ENCODE measurements at places on chromosomes 6 and 20.
A peak's percentile ranks its signal among the peaks of the same experiment; 100 is the strongest.

DNA sequence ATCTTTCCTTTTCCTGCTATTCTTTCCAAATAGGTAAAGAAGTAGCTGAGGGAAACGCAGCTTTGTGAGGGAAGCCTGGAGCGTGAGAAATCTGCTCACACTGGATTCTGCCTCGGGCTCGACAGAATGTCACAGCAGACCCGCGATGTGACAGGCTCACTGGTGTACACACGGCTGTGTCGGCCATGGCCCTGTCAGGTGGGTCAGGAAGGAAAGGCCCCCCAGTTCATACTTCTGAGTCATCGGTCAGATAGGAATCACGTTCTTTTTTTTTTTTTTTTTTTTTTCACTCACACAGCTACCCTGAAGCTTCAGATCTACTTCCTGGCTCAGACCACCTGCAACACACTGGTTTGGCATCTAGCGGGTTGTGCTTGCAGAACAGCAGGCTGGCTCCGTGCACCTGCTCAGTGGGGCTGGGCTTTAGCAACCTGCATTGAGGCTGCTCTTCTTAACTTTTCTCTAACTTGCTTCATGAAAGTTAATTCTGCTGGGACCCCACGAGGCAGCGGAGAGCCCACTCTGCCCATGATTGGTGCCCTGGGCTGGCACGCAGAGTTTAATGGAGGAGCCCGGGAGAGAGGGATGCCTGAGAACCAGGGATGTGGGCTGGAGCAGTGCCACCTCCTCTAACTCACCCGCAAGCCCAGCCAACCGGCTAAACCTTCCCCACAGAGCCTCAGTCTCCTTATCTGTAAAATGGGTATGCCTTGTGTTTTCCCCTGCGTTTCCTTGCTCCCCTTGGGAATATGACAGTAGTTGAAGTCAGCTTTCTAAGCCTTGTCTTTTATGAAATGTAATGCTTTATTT is 61.5 kb upstream of the FNDC1 start:
- DNase-seq, result peak; percentile 93

DNA sequence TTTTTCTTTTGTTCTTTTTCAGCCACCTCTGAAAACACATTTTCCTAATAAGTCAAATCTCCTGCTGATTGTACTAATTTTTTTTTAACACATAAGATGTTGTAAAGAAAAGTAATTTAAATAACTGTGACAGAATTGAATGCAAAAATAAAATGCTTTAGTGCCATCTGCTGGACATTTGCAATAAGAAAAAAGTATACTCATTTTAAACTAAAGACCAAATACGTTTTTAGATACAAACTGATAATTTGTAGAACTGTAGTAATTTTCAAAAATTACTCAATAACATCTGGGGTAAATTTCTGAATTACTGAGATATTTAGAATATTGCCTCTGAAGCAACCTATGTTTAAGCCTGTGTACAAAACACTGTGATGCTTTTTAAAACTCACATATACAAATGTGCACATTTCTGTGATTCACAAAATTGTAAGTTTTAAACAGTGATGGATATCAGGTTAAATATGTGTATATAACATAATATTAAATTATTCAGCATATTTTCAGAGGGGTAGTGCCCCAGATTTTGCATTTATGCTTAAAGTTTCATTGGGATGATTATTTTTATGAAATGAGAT is 198.7 kb downstream of the RIMS1 start:
- no peak for DNase-seq

GRCh38 chr6:129069006-129069405 is 186.1 kb downstream of the LAMA2 start:
- DNase-seq, result no peak

GRCh38 chr6:75611702-75612375 is 10.2 kb downstream of the SENP6 start:
- DNase-seq, result no peak

- DNase-seq, result no peak
Measured at GRCh38 chr6:38349795-38350194, 289.9 kb downstream of the BTBD9 start.

- no peak for DNase-seq
Measured at GRCh38 chr6:169048185-169048864, 205.3 kb downstream of the THBS2 start.

DNA sequence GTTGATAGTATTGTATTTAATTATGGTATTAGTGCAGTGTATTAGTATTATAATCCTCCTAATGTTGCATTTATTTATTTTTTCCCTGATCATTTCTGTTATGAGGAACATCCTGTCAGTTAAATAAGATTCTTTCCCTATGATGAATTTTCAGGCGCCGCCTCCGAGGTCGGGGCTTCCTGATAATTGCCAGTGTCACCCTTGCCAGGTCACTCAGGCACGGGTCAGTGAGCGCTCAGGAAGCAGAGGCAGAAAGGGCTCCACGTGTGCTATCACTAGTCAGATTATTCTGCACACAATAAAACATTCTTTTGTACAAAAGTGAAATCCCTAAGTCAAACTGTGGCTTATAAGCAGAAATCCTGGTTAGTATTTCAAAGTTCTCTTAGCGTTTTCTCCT is 64.8 kb downstream of the TSHZ2 start:
- DNase-seq, result no peak

DNA sequence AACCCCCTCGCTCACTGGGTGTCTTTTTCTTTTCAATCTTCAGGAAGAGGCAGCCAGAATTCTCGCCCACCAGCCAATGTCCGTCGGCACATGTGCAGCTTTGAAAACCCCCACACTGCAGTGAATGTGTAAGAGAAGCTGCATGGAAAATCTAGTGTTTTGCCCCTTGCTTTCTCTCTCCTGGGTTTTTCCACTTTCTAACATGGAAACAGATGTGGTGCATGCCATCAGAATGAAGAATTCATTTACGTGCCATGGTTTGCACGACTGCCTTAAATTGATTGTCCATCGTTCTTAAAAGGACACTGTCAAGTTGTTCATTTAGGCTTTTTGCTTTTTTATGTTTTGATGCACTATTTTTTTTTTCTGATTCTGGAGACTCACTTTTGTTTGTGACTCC is 117.1 kb upstream of the RAB32 start:
- no peak for DNase-seq

DNA sequence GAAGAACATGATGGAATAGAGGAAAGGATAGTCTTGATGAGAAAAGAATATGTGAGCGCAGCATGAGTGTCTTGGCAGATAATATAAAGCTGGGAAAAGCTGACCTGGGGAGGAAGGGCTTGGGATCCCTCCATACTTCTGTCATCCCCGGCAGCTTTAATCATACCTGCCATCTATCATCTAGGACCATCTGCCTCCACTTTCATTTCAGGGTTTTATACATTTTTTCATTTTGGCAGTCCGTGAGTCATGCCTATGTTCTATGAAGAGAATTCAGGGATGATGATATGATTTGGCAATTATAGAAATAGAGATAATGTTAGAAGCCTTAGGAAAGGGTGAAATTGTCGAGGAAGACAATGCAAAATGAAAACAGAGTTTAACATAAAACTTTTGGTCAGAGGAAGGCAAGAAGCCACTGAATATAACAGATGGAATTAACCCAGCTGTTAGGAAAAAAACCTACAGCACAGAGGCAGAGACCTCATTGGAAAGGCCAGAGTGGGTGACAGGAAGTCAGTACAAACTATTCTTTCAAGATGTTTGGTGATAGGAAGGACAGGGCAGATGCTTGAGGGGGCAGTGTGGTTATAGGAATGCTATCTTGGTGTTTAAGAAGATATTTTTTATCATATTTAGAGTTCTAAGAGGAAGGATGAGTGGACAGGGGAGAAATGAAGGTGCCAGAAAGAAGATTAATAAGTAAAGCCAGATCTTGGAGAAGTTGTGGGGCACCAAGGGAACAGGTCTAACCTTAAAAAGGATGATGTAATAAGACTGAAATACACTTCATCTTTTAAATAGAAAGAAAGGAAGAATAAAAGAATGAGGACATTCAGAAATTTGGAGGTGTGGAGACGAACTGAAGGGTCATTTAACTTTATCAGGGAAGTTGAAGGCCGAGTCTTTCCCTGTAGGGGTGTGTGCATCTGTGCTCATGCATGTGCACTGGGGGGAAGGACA is 37.8 kb downstream of the MARCKS start:
- no peak for DNase-seq

DNA sequence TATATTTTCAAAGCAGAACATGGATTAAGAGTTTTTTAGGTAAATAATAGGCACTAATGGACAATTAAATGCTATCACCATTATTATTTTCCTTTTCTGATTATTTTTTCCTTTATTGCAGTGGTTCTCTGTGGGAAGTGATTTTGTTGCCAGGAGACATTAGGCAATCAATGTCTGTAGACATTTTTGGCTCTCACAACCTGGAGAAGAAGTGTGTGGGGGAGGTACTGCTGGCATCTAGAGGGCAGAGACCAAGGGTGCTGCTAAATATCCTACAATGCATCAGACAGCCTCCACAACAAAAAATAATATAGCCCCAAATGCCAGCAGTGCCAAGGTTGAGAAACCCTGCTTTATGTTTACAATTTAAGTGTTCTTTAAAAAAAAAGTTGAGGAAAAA is 8.3 kb downstream of the IFNGR1 start:
- DNase-seq, result no peak

DNA sequence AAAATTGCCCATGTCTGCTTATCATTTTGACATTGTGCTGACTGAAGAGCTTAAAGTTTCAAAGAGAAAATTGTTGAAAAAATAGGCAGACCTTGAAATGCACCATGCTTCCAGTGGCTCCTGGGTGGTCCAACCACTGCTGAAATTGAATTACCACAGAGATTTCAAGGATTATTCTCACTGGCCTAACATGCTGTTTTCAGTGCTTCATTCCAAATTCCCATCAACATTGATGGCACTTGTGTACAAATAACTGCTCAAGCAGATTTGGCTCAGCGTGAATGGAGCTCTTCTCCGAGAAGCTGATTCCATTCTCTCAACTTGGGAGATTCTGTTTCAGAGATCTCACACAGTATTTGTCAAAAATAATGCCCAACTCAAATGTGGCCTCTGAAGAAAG is 75.5 kb downstream of the LAMA4 start:
- DNase-seq, result no peak

- no peak for DNase-seq
Measured at GRCh38 chr6:70652216-70652615, 15.5 kb upstream of the SMAP1 start.

DNA sequence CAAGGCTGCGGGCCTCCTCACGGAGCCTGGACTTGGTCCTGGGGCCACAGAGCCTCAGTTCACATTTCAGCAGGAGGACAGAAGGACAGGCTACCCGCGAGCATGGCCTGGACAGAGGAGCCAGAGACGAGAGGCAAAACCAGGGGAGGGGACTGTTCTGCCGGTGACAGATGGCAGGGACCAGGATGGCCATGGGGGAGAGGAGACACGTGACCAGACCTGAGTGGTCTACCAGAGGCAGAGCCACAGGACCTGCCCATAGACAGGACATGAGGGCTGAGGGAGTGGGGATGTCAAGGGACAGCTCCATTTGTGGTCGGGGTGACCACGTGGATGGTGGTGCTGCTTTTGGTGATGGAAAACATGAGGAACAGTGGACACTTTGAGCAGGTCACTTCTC is 207.9 kb downstream of the NFATC2 start:
- peak; percentile 41 for DNase-seq

DNA sequence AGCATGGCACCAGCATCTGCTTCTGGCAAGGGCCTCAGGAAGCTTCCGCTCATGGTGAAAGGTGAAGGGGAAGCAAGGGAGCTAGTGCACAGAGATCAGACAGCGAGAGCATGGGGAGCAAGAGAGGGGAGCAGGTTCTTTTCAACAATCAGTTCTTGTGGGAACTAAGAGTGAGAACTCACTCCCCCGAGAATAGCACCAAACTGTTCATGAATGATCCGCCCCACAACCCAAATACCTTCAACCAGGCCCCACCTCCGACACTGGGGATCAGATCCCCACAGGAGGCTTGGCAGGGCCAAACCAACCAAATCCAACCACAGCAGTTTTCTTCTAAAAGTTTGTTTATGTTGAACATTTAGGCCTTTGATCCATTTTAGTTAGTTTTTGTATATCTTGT is 69.7 kb upstream of the BHLHE23 start:
- DNase-seq, result peak; percentile 27

GRCh38 chr6:82915666-82916065 is 150.0 kb downstream of the UBE3D start:
- DNase-seq, result no peak

DNA sequence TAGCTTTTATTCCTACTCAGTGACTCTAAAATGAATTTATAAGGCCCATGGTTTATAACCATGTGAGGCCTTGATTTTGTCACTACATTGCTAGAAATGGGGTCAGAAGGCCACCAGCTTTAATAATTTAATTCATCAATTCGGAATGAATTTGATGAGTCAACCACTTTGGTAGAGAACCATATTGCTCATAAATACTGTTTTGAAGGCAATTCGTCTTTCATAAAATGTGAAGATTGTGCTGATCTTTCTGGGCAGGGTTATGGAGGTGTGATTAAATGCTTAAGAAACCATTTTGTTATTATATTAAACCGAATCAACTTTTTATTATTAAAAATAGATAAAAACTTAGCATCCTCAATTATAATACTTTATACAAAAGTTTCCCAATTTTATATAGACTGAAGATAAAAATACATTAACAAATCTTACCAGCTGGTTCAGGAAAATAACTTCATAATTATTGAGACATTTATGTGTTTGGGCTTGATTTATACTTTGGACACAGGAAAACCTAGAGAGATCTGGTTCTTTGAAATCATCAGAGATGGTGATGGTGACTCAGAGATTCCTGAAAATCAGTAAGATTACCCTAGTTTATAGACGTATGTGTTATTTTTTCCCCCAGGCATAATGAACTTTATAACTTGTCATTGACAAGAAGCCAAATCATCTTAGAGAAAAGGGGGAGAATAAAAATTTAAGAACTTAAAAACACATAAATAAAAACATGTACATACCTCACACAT is 10.6 kb downstream of the HCRTR2 start:
- DNase-seq, result no peak

- no peak for DNase-seq
Measured at GRCh38 chr6:76790045-76790796, 673.1 kb downstream of the HTR1B start.

DNA sequence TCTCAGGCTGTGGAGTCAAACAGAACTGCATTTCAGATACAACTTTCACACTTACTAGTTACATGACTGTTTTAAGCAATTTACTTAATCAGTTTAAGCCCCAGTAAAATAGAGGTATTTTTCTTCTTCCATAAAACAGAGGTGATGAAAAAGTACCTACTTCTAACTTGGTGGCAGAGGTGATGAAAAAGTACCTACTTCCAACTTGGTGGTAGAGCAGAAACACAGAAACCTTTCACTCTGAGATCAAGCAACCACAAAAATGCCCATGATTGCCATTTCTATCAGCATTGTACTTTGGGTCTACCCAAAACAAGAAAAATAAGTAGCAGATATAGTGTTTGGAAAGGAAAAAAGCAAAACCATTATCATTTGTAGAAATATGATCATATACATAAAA is 148.7 kb downstream of the OPRM1 start:
- no peak for DNase-seq

GRCh38 chr20:20401991-20402390 is 34.1 kb downstream of the INSM1 start:
- no peak for DNase-seq

- DNase-seq, result peak; percentile 92
Measured at GRCh38 chr6:149922642-149923326, at the start of gene RAET1G. Gene RAET1G (minus strand): TSS chr6:149923121. CDS start chr6:149923010, 111 bp downstream.

DNA sequence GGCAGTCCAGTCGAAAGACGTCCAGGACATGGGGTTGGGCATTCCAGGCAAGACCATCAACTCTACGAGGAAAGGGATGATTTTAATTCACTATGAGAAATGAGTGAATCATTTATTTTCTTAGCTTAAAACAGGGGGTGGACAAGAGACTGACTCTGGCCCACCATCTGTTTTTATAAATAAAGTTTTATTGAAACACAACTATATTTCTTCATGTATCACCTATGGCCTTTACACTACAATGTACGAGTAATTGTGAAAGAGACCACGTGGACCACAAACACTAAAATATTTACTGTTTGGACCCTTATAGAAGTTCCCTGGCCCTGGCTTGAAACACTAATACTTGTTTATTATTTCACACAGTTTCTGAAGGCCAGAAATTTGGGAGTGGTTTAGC is 15.6 kb upstream of the RSPO4 start:
- DNase-seq, result no peak

Data from spleen (tissue), 13 donors.